ENCODE measurements at places on chromosomes 2 and 18. TPM values are rescaled to one million over a fixed set of nuclear protein-coding genes. Genes with fewer than 3 reads are reported as not detected.

The SOX11 gene
- polyA plus RNA-seq: not detected

GRCh38 chr2:28647682-28648081, 103.9 kb upstream of the PPP1CB start:
- DNase-seq: no peak

- no peak for DNase-seq
Measured at GRCh38 chr2:98804736-98805135, 73.8 kb upstream of the MGAT4A start.

- no peak for DNase-seq
Measured at GRCh38 chr18:31667185-31667584, 17.2 kb downstream of the B4GALT6 start.

DNA sequence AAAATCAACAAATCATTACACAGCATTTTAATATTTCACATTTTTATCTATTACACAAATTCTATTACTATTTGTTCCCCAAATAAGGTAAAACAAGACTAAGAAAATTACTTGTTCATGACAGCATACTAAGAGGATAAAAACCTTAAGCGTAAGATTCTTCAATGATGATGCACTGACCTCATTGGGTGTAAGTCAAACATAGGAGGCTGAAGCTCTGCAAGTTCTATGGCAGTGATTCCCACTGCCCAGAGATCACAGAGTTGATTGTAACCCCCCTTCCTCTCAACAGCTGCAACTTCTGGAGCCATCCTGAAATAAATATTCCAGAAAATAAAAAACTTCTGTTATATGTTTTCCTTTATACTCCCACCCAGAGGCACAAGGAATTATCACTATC, 82.2 kb upstream of the CDKL4 start:
- DNase-seq: no peak

Measured in kidney (tissue), 22 donors.